COR-L47 (cell line): ENCODE measurements at places on chromosomes 6 and 20.

DNA sequence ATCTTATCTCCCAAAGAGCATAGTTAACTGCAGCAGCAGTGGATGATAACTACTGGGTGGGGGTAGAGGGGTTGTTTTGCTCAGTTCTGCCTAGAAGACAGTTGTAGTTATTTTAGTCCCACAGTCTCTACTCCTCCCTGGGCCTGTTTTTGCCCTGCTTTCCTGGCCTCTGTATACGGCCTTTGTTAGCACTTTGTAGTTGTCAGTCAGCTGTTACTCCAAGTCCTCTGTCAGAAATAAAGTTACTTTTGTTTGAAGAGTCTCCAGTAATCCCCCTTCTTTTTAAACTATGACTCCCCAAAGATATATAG, 113.9 kb downstream of the SLC16A10 start:
- no peak for DNase-seq

- DNase-seq: no peak
Observed at GRCh38 chr20:20371681-20372080, 3.8 kb downstream of the INSM1 start.

- no peak for DNase-seq
Observed at GRCh38 chr6:4405621-4406212, 270.3 kb upstream of the ECI2 start.

- no peak for DNase-seq
Observed at GRCh38 chr6:30143780-30144179, 7.8 kb downstream of the TRIM40 start.

DNA sequence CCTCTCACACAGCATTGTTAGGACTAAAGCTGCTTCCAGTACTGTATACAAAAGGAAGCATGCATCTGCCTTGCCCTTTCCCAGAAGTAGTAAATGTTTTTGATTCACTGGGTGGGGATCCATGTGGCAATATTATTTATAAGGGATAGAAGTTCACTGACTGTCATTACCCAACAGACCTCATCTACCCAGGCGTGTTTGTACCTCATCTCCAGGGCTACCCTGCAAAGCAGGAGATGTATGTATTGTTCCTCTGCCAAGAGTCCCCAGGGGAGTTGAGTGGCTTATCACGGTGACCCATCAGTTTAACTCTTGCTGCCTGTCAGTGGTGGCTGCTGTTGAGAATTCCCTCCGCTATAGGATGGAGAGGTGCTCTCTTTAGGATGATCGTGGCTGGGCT, 42.5 kb downstream of the SLC24A3 start:
- no peak for DNase-seq
